ENCODE measurements at places on chromosomes 2 and 18. TPM values are rescaled to one million over a fixed set of nuclear protein-coding genes. Genes with fewer than 3 reads are reported as not detected.

The STARD6 gene
- total RNA-seq = not detected

The TTN gene
- 385 TPM for total RNA-seq

The FAM161A gene
- 6.4 TPM for total RNA-seq

The NLRC4 gene
- 2.3 TPM for total RNA-seq

The ZNF512 gene
- total RNA-seq = 24.7 TPM

The CCDC74A gene
- 7.0 TPM for total RNA-seq

The SFXN5 gene
- 5.1 TPM for total RNA-seq

The SDC1 gene
- 127 TPM for total RNA-seq

- DNase-seq = no peak
Measured at GRCh38 chr18:55974521-55974920, 386.5 kb upstream of the TCF4 start.

DNA sequence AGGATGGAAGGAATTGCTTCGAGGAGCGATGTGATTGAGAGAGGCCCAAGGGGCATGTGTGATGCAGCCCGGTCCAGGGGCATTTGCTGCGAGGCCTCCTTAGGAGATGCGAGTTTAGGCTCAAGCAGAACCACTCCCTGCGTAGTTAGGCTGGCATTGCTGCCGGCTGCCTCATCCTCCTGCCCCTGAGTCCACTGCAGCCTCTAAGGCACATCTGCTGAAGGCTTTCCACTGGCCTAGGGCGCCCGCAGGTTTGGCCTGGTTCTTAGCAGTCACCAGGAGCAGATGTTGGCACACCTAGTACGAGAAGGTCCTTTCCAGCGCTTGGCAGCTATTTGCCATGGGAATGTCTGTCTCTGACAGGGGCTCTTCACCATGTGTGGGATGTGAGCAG, 20.7 kb downstream of the INPP5D start:
- DNase-seq = no peak

GRCh38 chr2:223929571-223930102, 15.5 kb downstream of the WDFY1 start:
- no peak for DNase-seq

GRCh38 chr2:110852541-110853263, 120.3 kb downstream of the ACOXL start:
- DNase-seq = no peak

- peak; percentile 32 for DNase-seq
Measured at GRCh38 chr2:224263571-224264043, 138.3 kb downstream of the FAM124B start.

- no peak for DNase-seq
Measured at GRCh38 chr18:1806884-1807615, 764.3 kb downstream of the METTL4 start.

- no peak for DNase-seq
Measured at GRCh38 chr18:42394238-42394637, 439.2 kb downstream of the PIK3C3 start.

- no peak for DNase-seq
Measured at GRCh38 chr2:25159949-25160348, 8.4 kb downstream of the POMC start.

DNA sequence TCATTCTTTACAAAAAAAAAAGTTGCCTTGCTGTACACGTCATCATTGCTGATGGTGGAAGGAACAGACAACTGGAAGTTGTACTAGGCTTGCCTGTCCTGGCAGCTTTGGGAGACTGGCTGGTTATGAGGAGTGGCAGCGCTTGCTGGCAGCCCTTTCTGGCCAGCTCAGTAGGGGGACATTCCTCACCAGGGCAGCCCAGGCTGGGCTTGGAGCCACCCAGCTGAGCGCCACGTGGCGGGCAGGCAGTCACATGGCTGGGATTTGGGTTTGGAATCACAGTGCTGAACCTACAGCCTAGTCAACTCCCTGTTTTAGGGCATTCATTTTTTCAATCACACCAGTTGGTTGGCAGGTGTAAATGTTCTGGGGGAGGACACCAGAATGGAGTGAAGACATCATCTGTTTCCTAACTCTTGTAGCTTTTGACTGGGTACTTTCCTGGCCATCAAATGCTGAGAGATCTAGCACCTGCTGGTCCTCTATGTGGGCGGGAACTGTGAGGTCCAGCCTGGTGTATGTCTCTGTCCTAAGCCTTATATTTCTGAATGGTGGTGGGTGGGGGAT, 139.3 kb downstream of the SETBP1 start:
- no peak for DNase-seq

DNA sequence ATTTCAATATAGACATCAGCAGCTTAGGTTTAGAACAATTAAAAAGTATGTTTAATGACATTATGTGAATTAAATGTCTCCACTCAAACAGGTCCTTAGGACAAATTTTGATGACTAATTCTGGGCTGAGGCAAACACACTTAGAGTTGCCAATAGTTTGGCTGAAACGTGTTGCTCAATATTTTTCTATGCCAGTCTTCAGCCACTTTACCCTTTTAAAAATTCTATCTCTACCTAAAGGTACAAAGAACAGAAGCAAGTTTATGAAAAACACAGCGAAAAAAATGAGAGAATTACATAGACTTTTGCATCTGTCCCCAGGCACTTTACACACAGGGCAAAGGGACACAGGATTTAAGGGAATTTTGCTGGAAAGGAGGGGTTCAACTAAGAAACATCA, 4.5 kb downstream of the IDH1 start:
- DNase-seq = no peak

GRCh38 chr2:206387808-206388207, 55.5 kb upstream of the ADAM23 start:
- DNase-seq = no peak

- no peak for DNase-seq
Measured at GRCh38 chr2:26164641-26165211, 8.2 kb upstream of the GAREM2 start.

All from skin of body (tissue), 3 donors.